NCI-H2081 treated with DMSO at 0.1 percent for 48 hours (cell line): ENCODE measurements at places on chromosomes 16 and 17.

DNA sequence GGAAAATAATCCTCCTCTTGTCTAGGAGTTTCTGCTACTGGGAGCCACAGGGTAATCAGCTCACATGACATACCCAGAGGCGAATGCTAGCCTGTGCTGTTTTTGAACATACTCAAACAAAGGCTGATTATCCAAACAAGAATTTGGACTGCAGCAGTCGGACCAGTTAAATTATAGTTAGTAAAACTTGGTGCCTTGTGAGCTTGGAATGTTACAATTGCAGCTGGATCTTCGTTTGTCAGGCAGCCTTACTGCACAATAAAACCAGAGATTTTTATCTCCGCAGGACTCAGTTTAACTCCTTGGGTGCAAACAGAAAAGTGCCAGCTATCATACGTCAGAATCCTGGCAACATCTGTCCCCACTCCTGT lies 163.8 kb upstream of the TBX2 start:
- DNase-seq: no peak

GRCh38 chr17:14211801-14212200 lies 24.9 kb downstream of the CDRT15 start:
- no peak for DNase-seq

DNA sequence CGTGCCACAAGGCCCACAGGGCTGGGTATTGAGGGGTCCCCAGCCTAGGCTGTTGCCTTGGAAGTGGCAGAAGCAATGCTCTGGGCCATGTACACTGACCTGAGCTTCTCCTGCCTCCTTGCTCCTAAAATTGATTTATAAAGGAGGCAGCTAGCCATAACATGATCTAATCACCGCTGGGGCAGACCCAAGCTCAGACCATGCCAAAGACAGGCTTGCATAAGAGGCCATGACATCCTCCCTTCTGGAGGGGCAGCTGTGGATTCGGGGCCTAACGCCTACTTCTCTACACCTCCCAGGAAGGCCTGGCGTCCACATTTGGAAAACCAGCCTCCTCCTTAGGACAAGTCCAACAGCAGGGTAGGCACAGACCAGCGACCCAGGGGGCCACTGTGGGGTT lies 12.3 kb downstream of the HSD11B2 start:
- no peak for DNase-seq

- DNase-seq: no peak
Observed at GRCh38 chr17:80024206-80024972, 11.3 kb downstream of the TBC1D16 start.

DNA sequence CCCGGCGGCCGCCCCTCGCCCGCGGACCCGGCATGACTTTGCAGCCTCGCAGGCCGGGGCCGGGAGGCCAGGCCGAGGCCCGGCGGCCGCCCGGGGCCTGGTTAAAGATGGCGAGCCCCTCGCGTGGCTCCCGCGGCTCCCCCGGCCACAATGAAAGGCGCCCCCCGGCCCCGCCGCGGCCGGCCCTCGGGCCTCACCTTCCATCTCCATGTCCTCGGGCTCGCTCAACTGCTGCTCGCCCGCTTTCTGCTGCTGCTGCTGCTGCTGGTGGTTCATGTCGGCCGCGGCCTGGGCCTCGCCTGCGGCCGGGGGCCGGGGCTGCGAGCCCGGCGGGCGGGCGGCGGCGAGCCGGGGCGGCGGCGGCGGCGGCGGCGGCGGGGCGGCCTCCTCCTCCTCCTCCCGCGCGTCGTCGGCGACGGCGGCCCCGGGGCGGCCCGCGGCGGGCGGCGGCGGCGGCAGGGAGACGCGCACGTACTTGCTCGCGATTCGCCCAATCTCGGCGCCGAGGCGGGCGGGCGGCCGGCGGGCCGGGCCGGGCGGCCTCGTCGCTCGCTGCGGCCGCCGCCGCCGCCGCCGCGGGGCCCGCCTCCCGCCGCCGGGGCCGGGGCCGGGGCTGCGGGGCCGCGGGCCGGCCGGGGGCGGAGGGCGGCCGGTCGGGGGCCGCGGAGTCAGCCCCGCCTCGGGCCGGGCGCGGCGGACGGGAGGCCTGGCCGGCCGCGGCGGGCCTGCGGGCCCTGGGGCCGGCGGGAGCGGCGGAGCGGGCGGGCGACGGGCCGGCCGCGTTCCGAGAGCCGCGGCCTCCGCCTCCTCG lies 491 bp downstream of the USP7 start:
- DNase-seq: no peak

- DNase-seq: no peak
Observed at GRCh38 chr16:24717411-24717810, 12.0 kb upstream of the TNRC6A start.

- peak; percentile 15 for DNase-seq
Observed at GRCh38 chr17:70563281-70563820, 394.0 kb downstream of the KCNJ2 start.

DNA sequence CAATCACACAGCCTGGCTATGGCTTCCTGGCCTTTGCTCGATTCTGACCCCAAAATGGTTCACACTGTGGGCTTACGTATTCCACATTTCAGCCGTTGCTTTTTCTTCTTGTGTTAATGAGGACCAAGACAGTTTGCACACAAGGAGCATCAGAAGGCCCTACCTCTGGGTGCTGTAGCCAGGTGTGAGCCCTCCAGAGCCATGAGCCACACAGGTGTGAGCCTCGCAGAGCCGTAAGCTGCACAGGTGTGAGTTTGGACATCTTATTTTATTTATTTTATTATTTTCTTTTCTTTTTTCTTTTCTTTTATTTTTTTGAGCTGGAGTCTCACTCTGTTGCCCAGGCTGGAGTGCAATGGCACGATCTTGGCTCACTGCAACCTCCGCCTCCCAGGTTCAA lies 70.6 kb downstream of the LMF1 start:
- no peak for DNase-seq

DNA sequence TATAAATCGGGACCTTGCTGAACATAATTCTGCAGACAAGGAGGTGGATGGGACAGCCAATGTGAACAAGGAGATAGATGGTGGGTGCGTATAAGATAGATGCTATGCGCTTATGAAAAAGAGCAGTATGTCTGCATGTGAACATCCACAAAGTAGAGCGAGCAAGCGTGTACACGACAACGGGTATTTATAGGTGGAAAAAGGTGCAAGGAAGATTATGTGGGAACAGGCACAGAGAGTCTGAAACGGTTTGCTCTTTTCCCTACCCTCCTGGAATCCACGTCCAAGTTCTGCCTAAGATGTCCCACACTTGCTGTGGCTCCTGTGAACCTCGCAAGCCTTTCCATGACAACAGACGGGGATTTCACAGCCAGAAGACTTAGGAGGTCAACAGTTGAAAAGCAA lies 43.0 kb downstream of the SNX11 start:
- no peak for DNase-seq

DNA sequence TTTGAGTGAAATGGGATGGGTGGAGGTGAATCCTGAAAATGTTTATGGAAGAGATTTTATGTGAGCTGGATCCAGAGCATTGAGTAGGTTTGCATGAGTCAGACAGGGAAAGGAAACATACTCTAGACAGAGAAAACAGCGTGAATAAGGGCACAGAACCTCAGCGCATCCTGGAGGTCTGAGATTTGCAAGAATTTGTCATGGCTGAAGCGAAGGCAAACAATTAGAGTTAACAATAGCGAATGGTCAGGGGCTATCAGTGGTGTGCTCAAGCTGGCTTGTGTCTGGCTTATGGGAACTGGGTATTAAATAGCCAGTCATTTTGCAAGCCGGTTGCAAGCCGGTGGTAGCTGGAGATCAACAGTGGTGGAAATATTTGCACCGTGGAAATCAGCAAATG lies 36.4 kb downstream of the MAP2K6 start:
- no peak for DNase-seq

DNA sequence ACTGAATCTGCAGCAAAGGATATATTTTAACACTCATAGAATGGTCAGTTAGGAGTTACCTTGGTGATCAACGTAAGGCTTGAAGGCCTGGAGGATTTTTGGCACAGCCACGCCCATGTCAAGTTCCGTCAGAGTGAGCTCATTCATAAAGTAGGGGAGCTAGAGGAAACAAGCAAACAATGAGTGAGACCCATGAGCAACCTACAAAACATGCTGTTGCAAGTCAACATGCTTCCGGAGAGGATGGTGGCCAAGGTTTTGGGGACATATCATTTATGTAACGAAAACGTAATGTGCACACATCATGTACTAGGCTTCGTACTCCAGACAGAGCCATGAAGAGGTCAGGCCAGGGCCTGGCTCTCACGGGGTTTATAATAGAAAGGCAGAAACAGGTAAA lies 41.1 kb upstream of the ERN1 start:
- no peak for DNase-seq

GRCh38 chr17:17576772-17577234 lies 14.7 kb downstream of the PEMT start:
- no peak for DNase-seq

- no peak for DNase-seq
Observed at GRCh38 chr17:40023590-40024292, 8.5 kb downstream of the CSF3 start.

DNA sequence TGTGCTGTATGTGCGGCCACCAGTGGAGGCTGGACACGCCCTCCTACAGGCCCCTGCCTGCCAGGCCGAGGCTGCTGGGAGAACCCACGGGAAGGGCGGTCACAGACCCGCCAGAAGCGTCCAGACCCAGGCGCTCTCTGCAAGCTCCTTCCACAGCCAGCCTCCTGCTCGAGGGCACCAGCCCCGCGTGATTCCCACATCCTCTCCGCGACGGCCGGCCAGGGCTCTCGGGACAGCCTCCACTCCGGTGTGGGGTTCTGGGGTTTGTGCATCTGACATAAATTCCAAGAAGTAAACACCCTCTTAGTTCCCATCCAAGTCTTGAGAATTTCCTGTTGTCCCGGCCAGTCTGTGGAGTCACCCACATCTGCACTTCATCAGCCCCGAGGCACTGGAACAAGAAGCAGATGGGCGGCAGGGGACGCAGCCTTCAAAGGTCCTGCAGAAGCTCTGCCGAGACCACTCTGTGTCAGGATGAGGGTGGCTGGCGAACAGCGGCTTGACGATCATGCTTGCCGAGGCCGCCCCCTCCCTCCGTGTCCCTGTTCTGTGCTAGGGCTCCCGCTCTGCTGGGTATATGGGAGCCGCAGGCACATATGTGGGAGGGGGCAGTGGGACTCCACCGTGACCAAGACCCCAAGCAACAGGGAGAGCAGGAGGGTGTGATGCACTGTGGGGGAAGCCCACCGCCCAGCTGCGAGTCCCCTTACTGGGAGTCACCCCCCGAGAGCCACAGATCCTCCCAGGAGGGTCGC lies 2.4 kb upstream of the TMEM204 start:
- no peak for DNase-seq

GRCh38 chr16:22073350-22073749 lies 19.0 kb upstream of the VWA3A start:
- no peak for DNase-seq

GRCh38 chr16:25546791-25547190 lies 145.0 kb upstream of the HS3ST4 start:
- DNase-seq: no peak

DNA sequence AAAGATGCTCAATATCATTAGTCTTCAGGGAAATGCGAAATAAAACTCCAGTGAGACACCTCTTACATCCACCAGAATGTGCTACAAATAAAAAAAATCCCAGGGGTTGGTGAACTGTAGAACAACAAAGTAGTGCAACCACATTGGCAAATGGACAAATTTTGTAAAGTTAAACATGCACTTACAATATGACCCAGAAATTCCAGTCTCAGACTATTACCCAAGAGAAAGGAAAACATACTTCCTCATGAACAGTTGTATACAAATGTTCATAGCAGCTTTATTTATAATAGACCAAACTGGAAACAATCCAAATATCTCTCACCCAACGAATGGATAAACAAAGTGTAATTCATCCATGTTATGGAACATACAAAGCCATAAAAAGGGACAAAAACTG lies 239.5 kb downstream of the ABCC12 start:
- no peak for DNase-seq

GRCh38 chr17:61338874-61339478 lies 60.7 kb upstream of the TBX2 start:
- no peak for DNase-seq

GRCh38 chr16:25896411-25896810 lies 204.7 kb downstream of the HS3ST4 start:
- no peak for DNase-seq

DNA sequence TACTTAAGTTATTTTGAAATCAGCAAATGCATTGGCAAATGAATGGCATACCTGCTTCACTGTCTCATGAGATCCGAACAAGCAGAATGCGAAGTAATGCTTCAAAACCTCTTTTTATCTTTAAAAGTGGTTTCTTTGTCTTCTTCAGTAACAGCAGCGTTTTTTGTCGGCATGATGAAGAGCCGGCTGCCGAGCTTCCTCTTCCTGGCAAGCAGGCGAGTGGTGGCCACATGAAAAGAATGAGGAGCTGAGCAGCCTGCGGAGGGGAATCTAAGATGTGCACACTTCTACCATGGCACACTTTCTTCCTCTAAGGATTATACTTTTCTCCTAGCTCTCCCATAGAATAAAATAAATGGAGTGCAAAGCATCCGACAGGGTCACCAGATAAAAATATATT lies 42.4 kb upstream of the AKTIP start:
- no peak for DNase-seq

GRCh38 chr16:58628845-58629732 lies 537 bp downstream of the CNOT1 start:
- DNase-seq: no peak

DNA sequence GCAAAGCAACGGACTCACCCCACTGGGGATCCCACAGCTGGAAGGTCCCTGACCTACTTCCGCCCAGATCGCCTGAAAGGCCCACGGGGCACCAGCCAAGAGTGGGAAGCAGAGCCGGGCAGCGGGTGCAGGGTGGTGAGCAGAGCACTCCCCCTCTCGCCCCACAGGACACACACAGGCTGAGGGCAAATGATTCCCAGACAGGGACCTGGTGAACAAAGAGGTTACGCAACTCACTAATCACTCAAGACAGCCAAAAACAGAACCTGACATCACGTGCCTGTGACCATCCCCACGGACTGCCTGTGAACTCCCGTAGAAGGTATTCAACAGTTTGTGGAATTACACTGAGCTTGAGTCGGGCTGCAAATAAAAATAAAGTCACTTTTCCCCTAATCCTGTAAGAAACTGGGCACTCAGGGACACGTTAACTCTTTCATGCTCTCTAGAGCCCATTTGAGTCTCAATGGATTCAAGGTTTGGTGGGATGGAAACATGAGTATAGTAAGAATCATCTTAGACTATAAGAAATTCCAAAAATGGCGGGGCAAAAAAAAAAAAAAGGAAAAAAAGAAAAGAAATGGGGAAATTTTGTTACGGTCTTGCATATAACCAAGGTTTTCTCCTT lies 396.1 kb downstream of the SOX9 start:
- DNase-seq: no peak

GRCh38 chr17:56672195-56672594 lies 78.7 kb downstream of the NOG start:
- no peak for DNase-seq
